NCI-H2081 treated with DMSO at 0.1 percent for 48 hours (cell line): ENCODE measurements at places on chromosomes 5 and 9.

GRCh38 chr5:169772688-169773087 lies 135.6 kb downstream of the DOCK2 start:
- DNase-seq: no peak

DNA sequence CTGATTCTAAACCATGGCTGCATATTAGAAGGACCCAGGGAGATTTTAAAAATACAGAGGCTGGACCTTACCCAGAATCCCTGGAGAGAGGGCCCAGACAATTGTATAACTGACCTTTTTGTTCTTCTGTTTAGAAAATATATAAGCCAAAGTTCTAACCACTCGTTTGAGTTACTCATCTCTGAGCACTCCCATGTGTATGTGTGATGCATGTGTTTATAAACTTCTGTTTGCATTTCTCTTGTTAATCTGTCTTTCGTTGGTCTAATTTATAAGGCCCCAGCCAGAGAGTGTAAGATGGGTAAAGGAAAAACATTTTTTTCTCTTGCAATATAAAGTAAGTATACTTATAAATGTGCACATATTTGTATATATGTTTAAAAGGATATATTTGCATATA lies 443.9 kb downstream of the ZNF608 start:
- no peak for DNase-seq

GRCh38 chr5:114467729-114468128 lies 105.9 kb downstream of the KCNN2 start:
- DNase-seq: no peak

GRCh38 chr9:97873882-97874281 lies 20.9 kb downstream of the FOXE1 start:
- DNase-seq: no peak

- DNase-seq: no peak
Observed at GRCh38 chr5:62263401-62263800, 42.6 kb upstream of the KIF2A start.
